ENCODE measurements at places on chromosomes 7 and 10.

DNA sequence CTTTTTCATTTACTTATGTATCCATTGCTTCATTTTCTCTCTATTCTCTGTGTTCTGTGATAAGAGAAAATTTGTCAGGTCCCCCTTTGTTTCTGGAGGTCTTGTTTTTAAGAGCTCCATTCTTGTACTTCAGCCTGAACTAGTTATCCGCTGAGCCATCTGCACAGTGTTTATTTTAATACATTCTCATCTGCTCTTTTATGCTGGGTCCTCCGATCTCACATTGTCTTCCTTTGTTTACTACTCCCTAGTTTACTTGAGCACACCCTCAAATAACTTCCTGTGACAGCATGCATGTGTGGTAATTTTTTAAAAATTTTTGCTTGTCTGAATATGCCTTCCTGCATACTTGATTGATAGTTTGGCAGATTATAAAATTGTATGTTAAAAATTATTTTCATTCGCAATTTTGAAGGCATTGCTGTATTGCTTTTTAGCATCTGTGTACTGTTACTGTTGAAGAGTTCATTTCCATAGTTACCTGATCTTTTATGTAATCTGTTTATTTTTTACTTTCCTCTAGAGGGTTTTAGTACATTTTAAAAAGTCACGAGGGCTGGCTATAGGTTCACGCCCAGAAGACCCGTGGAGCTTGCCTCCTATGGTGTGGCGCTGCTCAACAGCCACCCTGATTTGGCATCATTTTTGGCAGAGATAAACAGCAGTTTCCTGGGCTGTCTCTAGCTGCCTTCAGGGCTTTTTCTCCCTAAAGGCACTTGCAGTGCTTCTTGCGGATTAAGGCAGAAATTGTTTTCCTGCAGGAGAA is 31.9 kb downstream of the RSBN1L start:
- DNase-seq, result no peak

- no peak for DNase-seq
Measured at GRCh38 chr7:149241696-149242095, 2.2 kb downstream of the ZNF212 start.

- no peak for DNase-seq
Measured at GRCh38 chr7:87608431-87608830, 7.7 kb upstream of the ABCB1 start.

DNA sequence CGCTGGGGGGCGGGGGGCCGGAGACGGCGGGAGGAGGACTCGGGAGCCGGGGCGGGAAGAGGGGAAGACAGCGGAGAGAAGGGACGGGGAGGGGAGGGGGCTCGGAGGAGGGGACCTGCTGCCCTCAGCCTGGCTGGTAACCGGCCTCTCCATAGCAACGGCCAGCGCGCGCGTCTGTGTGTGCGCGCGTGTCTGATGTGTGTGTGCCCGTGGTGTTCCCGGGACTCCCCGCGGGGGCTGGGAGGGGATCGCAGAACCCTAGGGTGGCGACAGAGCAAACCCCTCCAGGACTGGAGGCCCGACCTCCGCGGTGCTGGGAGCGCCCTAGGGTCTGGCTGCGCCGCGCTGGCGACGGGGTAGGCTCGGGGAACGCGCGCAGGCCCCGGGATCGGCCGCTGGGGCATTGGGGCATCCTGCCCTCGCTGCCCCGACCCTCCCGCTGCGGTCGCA is 356.3 kb downstream of the DNAJB6 start:
- DNase-seq, result no peak

GRCh38 chr10:114523876-114524275 is 119.6 kb upstream of the AFAP1L2 start:
- no peak for DNase-seq

GRCh38 chr10:43160046-43160920 is 22.0 kb downstream of the CSGALNACT2 start:
- DNase-seq, result no peak

DNA sequence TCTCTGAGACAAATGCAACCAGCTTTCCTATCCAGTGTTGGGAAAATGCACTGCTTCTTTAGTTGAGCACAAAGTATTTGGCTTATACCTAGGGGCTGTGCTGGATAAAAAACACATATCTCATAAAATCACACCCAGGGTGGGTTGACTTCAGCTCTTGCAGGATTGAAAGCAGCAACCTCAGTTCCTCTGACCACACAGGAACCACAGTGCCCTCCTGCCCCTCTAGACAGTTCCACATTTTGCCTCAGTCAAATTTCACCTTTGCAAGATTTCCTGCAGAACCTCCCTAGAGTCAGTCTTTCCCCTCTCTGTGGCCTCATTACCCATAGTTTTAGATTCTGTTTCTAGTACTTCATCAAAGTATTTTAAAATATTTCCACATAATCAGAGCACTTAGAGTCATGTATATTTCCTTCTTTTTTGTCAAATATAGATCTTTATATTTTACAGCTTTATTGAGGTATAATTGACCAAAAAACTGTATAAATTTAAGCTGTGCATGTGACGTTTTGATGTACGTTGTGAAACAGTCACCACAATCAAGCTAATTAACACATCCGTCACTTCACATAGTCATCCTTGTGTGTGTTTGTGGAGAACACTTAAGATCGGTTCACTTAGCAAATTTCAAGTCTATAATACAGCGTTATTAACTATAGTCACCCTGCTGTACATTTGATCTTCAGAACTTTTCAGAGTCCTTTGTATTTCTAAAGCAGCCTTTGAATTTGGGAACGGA is 37.0 kb upstream of the EGR2 start:
- no peak for DNase-seq

GRCh38 chr10:125852487-125852886 is 28.6 kb downstream of the DHX32 start:
- DNase-seq, result no peak

DNA sequence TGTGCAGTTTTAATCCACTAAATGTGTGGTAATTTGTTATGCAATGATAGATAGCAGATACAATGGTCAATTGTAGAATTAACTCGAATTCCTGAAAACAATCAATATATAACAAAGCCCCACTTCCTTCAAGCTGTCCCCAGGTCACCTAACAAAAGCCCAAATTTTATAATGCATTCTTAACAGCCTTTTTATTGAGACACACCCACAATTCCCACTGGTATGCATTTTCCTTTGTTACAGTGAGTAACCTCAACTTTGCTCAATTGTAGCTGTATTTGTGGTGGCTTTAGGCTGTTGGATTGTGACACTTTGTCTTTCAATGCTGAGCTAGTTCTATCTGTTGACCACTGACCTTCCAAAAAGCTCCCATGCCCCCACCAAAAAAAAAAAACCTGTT is 279.8 kb upstream of the CACNA2D1 start:
- no peak for DNase-seq

- DNase-seq, result peak; percentile 56
Measured at GRCh38 chr7:55254596-55255495, 110.3 kb upstream of the LANCL2 start.

DNA sequence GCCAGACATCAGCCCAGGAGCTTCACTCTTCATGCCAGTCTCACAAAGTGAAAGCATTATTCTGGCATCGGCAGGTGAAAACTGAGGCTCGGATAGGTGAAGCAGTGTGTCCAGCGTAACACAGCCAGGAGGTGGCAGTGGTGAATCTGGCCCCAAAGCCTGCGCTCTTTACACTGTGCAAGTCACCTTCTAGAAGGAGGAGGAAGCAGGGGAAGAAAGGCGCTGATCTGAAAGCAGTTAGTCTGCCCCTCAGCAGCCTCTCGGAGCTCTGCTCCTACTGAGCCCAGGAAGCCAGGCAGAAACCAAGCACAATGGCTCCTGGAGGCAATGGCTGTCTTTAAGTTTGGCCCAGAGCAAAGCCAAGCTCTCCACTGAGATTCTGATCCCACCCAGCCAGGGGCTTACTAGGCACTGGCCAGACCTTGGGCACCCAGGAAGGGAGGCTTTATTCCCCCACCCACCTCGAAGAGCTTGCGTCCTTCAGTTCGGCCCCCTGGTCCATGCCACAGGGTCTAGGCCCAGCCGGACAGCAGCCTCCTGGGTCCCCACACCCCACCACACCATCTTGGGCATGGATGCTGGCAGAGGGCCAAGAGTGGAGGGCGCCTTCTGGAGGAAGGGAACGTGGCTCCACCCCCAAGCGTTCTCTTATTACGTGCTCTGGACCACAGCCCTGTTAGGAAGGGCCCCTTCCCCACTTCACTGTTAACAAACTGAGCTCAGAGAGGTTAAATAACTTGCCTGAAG is 104.5 kb downstream of the GRID1 start:
- DNase-seq, result no peak

- DNase-seq, result no peak
Measured at GRCh38 chr7:68482800-68483199, 1115.5 kb upstream of the AUTS2 start.

- DNase-seq, result no peak
Measured at GRCh38 chr7:15920953-15921352, 234.5 kb upstream of the MEOX2 start.

DNA sequence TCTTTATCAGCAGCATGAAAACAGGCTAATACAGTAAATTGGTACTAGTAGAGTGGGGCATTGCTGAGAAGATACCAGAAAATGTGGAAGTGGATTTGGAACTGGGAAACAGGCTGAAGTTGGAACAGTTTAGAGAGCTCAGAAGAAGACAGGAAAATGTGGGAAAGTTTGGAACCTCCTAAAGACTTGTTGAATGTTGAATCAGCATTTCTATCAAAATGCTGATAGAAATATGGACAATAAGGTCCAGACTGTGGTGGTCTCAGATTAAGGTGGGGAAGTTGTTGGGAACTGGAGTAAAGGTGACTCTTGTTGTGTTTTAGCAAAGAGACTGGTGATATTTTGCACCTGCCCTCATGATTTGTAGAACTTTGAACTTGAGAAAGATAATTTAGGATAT is 231.2 kb upstream of the KCND2 start:
- no peak for DNase-seq

DNA sequence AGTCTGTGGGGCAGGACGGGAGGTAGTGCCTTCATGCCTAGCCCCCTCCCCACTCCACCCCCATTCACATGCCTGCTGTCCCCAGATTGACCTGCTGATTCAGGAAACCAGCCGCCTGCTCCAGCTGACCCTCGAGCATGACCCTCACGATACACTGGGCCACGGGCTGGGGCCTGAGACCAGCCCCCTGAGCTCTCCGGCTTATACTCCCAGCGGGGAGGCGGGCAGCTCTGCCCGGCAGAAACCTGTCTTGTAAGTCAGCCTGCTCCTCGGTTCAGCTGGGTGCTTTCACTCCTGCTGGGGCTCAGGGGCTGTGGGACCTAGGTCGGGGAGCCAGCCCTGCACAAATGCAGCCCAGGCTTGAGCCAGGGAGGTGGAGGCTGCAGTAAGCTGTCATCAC is 22.4 kb downstream of the LIMK1 start:
- DNase-seq, result no peak

GRCh38 chr7:114823290-114823689 is 98.6 kb upstream of the MDFIC start:
- DNase-seq, result no peak

DNA sequence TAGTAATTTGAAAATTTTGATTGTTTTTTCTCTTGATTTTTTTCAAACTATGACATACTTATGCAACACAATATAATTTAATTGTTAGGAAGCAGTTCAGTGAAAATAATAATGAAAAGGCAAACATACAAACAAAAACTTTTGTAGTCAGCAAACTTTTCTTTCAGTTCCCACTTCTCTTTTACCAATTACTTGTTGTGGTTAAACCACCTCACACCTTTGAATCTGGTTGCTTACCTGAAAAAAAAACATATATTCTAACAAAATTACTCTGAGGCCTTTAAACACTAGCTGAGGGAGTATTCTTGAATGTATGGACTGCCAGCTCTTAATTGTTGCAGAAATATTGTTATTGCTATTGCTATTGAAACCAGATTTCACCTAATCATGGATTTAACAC is 266.2 kb upstream of the SEMA3C start:
- DNase-seq, result no peak

- DNase-seq, result no peak
Measured at GRCh38 chr7:4828720-4829383, 33.0 kb downstream of the PAPOLB start.

DNA sequence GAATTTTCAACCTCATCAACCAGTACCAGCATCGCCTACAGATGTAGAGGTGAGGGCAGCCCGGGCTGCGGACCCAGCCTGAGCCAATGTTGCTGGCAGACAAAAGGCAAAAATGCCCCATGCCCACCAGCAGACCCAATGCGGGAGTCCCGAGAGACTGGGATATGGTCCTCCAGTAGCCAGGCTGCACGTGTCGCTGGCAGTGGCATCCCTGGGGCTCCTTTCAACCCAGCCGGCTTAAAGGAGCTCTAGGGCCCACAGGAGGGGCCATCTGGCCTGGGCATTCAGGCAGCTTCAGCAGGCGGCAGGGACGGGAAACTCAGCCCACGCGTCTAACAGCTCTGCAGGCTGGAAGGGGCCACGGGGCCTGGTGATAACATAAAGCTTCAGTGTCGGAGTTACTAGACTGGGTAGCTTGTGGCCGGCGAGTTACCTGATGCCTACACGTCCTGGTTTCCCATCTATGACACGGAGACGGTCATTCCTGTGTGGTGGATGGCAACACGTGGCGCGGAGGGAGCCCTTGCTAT is 70.7 kb downstream of the PROSER2 start:
- no peak for DNase-seq

DNA sequence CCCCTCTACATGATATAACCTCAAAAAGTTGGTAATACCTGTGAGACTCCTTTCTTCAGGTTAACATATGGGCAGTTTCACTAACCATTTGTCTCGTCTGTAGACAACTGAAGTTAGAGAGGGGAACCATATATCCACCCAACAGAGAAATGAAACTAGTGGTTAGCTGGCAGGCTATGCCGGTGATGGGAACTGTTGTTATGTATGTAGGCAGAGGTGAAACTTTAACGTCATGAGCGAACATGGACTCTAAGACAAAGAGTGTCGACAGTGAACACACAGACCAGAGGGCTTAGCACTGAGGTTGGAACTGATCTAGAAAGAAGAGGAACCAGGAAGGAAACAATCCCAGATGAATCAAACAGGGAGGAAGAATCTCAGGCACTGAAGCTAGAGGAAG is 112.4 kb downstream of the ELMO1 start:
- no peak for DNase-seq

- no peak for DNase-seq
Measured at GRCh38 chr7:31882187-31882586, 188.0 kb downstream of the PDE1C start.

DNA sequence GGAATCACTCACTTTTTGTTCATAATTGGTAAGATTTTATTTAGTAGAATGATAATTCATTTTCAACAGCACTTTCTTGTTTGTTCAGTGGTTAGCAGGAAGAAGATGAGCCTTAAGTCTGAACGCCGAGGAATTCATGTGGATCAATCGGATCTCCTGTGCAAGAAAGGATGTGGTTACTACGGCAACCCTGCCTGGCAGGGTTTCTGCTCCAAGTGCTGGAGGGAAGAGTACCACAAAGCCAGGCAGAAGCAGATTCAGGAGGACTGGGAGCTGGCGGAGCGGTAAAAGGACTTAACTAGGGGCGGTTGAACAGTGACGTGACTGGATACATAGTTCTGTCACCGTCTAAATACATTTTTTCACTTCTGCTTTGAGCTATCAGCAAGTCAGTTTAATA is 31.3 kb downstream of the RABGEF1 start:
- DNase-seq, result no peak

- no peak for DNase-seq
Measured at GRCh38 chr10:68781613-68782574, 45.4 kb upstream of the STOX1 start.

DNA sequence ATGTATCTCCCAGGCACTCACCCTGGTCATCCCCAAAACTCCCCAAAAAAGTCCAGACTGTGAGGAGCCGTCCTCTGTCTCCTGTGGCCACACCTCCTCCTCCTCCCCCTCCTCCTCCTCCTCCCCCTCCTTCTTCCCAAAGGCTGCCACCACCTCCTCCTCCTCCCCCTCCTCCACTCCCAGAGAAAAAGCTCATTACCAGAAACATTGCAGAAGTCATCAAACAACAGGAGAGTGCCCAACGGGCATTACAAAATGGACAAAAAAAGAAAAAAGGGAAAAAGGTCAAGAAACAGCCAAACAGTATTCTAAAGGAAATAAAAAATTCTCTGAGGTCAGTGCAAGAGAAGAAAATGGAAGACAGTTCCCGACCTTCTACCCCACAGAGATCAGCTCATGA is 7.1 kb downstream of the LMOD2 start:
- no peak for DNase-seq
